ENCODE measurements at places on chromosomes 12 and 14. TPM values are rescaled to one million over a fixed set of nuclear protein-coding genes. Genes with fewer than 3 reads are reported as not detected.

The VWF gene
- total RNA-seq, result under 0.01 TPM

The KCTD10 gene
- total RNA-seq, result 129 TPM

The KMT2D gene
- 37.1 TPM for total RNA-seq

DNA sequence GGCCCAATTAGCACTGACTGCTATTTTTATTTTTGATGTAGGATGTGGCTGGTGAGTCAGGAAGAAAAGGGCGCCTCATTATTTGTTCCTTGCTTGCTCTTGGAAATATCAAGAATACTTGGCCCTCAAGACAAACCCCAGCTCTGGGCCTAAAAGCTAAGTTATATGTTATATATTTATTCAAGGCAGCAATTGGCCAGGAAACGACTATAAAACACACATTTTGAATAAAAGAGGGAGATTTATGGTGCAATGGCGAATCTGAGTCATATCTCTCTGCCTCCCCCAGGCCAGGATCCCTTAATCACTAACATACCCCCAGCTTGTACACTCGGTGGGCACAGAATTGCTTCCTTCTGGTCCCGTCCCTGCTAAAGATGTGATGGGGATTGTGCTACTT is 63.3 kb downstream of the TBX5 start:
- DNase-seq, result no peak

DNA sequence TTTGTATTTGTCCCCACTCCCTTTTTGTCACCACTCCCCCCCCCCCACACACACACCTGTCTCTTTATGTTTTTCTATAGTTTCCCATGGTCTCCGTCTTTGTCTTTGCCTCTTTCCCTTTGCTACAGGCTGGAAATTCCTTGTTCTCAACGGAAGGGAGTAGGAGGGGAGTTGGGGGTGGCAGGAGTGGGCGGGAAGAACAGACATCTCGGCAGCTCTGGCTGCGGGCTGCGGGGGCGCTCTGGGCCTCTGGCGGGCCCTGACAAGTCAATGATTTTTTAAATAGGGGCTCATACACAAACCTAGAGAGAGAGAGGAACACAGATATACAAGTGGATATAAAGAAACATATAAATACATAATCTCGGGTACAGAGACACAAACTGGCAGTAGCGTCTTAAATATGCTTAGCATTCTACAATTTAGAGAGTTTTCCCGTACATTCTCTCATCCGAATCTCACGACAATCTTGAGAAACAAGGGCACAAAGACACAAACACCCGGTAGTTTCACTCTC is 2.4 kb upstream of the NAB2 start:
- DNase-seq, result peak; percentile 74

GRCh38 chr12:56188131-56188777 is 1.0 kb downstream of the SMARCC2 start:
- DNase-seq, result no peak

GRCh38 chr14:71448431-71449315 is 483.6 kb upstream of the RGS6 start:
- DNase-seq, result no peak

GRCh38 chr12:53845932-53846331 is 92.7 kb upstream of the HOXC13 start:
- no peak for DNase-seq

- DNase-seq, result no peak
Observed at GRCh38 chr12:105461944-105462762, 131.7 kb downstream of the C12orf75 start.

GRCh38 chr12:13060581-13060980 is 16.4 kb downstream of the FAM234B start:
- no peak for DNase-seq

DNA sequence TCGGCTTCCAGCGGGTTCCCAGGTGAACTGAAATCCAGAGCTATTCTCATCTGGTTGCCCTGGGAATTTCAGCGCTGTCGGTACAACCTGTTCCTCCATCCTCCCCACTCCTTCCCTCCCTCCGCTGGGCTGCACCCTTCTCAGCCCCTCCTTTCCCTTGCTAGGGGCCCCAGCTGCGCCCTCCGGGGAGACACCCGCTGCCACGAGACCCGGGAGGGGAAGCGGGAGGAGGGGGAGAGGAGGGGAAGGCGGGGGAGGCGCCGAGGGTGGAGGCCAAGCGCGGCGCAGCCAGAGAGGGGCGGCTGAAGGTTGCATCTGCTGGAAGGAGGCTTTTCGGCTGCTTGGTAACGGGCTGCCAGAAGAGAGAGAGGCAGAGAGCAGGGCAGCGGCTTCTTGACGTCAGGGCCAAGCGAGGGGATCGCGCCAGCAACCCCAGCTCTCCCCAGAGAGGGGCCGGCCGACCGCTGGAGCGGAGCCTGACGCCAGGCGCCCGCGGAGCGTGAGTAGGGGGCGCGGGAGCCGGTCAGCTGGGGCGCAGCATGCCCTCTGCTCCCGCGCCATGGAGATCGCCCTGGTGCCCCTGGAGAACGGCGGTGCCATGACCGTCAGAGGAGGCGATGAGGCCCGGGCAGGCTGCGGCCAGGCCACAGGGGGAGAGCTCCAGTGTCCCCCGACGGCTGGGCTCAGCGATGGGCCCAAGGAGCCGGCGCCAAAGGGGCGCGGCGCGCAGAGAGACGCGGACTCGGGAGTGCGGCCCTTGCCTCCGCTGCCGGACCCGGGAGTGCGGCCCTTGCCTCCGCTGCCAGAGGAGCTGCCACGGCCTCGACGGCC is at the start of gene KCNA5:
Gene KCNA5 (plus strand): TSS at position 291 of the 831 bp plus-strand sequence. CDS start 269 bp downstream, at position 560.
- no peak for DNase-seq

DNA sequence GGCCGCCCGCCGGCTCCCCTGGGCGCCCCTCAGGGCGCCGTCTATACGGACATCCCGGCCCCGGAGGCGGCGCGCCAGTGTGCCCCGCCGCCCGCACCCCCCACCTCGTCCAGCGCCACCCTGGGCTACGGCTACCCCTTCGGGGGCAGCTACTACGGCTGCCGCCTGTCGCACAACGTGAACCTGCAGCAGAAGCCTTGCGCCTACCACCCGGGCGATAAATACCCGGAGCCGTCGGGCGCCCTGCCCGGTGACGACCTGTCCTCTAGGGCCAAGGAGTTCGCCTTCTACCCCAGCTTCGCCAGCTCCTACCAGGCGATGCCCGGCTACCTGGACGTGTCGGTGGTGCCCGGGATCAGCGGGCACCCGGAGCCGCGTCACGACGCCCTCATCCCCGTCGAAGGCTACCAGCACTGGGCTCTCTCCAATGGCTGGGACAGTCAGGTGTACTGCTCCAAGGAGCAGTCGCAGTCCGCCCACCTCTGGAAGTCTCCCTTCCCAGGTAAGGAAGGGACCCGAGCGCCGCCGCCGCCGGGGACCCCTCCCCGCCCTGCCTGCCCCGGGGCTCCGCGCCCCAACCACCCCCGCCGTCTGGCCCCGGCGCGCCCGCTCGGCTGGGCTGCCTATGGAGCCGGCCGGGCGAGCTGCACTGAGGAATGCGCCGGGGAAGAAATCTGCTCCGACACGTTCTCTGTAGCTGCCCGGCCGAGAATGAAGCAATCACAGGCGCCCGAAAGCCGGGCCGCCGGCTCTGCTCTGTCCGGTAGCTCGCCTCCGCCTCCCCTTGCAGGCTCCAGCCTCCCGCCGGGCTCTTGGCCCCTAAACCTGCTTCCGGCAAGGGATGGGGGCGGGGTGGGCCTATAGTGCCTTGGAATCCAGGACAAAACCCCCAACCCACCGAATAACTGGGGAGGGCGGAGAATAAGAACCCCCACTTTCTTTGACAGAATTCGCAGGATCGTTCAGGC is 794 bp downstream of the HOXC13 start:
- DNase-seq, result peak; percentile 48

GRCh38 chr12:92482599-92482998 is 220.2 kb upstream of the PLEKHG7 start:
- no peak for DNase-seq

DNA sequence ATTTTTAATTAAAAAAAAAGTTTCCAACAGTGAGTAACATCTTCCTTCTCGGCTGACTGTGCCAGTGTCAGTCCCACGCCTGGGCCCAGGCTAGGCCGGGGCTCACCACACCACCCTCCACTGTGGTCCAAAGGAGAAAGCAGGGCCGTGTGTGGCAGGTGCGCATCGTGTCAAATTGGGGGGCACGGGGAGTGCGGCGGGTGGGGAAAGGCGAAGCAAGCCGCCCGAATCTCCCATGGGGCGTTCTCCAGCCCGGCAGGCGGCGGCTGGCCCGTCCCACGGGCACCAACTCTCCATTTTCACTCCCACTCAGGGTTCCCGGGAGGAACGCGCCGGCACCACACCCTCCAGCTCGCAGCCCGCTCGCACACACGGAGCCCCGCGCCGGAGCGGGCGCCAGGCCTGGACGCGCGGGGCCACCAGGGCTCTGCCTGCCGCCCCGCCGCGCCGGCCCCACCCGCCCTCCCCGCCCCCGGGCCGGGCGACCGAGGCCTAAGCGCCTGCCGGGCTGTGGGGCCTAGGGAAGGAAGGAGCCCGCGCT is 604 bp downstream of the EEA1 start:
- DNase-seq, result no peak

GRCh38 chr14:55274751-55275150 is 3.5 kb downstream of the FBXO34 start:
- DNase-seq, result peak; percentile 69

DNA sequence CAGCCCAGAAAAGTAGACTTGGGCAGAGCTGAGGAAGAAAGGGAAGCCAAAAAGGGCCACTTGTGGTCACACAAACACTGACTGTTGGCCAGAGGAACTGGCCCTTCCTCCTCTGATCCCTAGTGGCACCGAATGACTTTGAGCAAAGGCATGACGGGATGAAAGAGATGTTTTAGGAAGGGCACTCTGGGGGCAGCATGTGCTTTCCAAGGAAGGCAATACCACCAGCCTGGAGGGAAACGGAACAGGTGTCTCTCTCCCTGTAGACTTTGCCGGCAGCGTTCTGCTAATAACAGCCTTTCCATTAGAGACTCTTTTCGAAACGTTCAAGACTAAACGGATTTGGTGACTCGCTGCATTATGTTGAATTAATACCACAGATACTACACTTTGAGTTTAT is 12.3 kb upstream of the FBXO21 start:
- DNase-seq, result no peak

- no peak for DNase-seq
Observed at GRCh38 chr12:77720258-77720657, 110.4 kb upstream of the NAV3 start.

DNA sequence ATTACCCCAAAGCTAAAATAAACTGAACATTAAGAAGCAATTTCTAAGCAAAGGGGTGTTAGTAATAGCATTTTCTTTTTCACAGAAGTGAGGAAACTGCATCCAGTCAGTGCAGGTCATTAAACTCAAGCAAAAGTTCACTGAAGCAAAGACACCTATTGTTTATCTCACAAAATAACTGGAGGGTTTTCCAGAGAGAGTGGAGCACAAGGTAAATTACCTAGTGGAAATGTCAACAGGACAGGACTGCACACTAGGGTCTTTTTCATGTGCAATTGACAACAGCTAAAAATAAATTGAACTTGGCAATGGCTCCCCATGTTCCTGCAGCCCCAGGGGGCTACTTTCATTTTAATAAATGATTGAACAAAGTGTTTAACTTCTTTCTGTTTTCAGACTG is 742.0 kb downstream of the GALC start:
- no peak for DNase-seq

- peak; percentile 75 for DNase-seq
Observed at GRCh38 chr14:55129428-55130195, 560 bp downstream of the LGALS3 start.
